ENCODE measurements at places on chromosomes 6 and 20.

DNA sequence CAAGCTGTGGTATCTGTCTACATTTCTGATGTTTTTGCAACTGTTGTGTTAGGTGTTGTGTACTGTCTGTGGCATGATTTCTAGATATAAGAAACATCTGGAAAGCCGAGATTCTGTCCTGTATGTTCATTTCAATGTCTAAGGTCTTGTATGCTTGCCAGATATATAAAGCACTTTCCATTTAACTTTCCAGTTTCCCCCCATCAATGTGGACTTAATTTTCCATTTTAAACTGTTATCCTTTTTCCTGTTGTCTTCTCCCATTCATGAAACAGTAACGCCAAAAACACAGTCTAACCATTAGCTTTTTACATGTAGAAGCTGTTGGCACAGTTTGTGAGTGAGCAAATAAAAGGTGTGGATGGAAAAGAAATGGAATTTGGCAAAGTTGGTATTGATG, 181.6 kb downstream of the FARS2 start:
- DNase-seq = no peak

DNA sequence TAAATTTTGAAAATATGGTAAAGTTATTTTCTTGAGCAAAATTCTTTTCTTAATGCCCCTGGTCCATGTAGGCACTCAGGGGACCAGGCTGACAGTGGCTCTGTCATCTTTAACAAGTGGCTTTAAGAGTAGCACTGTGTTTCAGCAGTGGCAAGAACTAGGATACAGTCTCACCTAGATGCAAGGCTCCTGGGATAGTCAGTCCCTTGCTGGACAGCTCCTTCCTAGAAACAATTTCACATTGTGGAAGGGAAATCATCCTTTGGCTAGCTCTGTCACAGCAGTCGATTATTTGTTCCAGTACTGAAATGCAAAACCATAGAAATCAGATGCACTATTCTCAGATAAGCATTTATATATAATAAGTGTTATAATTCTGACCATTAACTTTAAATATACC, 175.4 kb upstream of the KCNQ5 start:
- DNase-seq = no peak

DNA sequence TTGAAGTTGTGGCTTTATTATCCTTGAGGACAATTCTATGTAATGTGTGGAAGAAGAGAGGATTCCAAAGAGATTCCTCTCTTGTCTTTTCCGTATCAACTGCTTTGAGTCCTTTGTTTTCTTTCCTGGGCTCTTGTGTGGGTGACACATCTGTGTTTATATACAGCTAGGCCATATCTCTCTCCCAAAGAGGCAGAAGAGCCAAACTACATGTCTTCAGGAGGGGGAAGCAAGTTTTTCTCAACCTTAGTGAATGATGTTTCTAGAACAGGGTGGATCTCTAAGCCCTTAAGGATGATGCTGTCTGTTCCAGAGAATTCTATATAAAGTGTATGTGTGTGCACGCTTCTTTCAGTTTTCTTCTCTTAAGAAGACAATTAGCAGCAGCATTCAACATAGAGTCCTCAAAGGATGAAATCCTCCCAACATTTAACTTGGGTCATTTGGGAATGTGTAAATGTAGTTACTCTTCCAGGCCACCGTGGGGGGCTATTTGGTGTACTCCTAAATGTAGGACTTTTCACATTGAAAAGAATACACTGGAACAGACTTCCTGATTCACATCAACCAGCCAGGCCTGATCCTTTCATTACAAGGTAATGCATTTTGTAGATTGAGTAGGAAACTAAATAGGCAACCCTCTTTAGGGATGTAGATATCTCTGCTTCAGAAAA, 92.8 kb upstream of the EEF1E1 start:
- no peak for DNase-seq

GRCh38 chr6:84304881-84305280, 77.4 kb upstream of the CEP162 start:
- no peak for DNase-seq

GRCh38 chr20:50821994-50822393, 27.1 kb downstream of the BCAS4 start:
- DNase-seq = no peak

DNA sequence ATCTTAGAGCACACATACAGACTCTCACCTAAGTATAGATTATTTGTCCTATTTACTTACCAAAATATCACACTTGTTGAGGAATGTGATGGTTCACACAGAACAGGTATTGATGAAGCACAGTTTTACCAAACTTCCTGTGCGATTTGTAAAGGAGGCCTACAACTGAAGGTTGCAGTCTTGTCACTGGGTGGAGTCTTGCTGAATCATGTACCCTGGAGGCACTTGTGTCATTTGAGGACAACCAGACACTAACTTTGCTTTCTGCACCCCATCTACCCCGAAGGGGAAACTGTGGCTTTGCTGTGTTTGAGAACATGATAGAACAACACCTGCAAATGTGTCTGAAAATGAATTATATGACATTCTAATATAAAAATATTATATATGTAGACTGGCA, 32.4 kb upstream of the HINT3 start:
- DNase-seq = no peak

DNA sequence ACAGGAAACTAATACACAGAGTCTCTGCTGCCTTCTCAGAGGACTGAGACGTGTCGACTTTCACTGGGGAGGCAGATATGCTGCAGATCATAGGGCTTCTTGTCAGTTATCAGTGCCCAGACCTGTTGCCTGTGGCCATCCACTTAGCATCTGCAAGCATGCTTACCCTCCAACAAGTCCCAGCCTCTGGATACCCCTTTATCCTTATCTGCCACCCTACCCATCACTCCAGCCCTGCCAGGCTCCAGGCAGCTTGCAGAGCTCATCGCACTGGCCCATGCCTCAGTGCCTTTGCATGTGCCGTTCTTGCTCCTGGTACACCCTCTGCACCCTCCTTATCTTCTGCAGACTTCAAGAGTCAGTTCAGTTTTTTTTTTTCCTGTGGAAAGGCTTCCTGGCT, 119.2 kb downstream of the TOX2 start:
- DNase-seq = peak; percentile 28

Data from right atrium auricular region (tissue), 2 donors.